ENCODE measurements at places on chromosomes 1 and 21.
A peak's percentile ranks its signal among the peaks of the same experiment; 100 is the strongest.

GRCh38 chr1:31912839-31913239, 25.3 kb downstream of the PTP4A2 start:
- DNase-seq: no peak

DNA sequence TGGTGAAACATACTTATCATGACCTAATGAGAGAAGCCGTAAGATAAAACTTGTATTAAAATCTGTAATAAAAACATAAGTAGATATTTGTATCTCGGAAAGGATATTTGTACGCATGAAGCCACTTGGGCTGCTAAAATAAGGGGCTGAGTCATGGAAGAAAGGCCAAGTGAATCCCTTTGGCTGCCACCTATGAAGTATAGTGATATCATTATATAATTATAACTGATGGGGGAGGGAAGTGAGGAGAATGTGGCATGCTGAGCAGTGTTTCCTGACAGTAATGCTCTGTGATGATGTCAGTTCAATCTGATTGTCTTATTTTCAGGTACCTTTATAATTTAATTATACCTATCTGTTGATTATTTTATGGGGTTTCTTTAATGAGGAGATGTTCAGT, 13.6 kb downstream of the RWDD3 start:
- no peak for DNase-seq

GRCh38 chr1:60068393-60069045, 5.1 kb downstream of the C1orf87 start:
- DNase-seq: peak; percentile 86

GRCh38 chr21:45200581-45201296, 87.0 kb downstream of the POFUT2 start:
- DNase-seq: no peak

DNA sequence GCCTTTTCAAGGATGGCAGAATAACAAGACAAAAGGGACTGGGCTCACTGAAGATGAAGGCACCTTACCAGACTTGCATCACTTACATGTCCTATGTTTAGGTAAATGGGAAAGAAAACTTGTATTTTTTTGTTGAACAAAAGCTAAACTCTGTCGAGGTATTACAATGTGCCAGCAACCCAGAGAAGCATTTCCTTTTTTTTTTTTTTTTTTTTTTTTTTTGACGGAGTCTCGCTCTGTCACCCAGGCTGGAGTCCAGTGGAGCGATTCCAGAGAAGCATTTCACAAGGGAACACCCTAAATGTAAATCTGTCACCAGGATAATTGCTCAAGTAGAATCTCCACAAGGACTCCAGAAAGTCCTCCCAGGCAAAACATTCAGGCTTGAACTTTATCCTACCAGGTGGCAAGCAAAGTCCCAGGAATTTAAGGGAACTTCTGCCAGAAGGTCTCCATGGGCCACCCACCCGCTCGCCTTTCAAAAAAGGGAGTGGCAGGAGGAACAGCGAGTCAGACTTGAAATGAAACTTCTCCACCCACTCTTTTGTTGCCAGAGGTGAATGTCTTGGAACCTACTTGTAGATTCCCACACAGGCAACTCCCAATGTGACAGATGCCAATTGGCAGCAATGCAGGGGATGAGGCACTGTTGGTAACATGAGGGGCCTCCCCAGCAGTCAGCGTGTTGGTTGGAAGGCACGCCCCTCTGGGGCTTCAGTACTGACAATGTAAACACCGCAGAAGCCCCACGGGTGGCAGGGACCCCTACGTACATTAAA, 125.0 kb downstream of the TIAM1 start:
- DNase-seq: peak; percentile 93

DNA sequence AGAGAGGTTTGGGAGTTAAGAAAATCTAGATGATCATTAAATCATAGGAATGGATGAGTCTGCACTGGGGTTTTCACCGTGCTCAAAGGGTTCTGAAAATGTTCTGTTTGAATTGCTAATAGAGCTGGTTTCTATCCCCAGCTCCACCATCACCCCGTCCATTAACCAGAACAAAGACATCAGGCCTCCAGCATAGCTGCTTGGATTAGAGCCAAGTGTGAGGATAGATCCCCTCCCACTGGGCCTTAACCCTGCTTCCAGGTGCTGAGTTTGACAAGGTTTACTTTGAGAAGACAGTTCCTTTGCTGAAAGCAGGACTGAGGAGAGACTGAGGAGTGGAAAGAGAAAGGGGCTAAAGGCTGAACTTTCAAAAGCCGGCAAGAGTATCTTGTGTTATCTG, 48.3 kb downstream of the MPZL1 start:
- no peak for DNase-seq

- DNase-seq: no peak
Observed at GRCh38 chr1:53115403-53116306, 26.8 kb downstream of the SLC1A7 start.

GRCh38 chr1:87592156-87592555, 263.5 kb downstream of the LMO4 start:
- no peak for DNase-seq

- DNase-seq: peak; percentile 17
Observed at GRCh38 chr1:177287270-177287669, 116.5 kb downstream of the BRINP2 start.

DNA sequence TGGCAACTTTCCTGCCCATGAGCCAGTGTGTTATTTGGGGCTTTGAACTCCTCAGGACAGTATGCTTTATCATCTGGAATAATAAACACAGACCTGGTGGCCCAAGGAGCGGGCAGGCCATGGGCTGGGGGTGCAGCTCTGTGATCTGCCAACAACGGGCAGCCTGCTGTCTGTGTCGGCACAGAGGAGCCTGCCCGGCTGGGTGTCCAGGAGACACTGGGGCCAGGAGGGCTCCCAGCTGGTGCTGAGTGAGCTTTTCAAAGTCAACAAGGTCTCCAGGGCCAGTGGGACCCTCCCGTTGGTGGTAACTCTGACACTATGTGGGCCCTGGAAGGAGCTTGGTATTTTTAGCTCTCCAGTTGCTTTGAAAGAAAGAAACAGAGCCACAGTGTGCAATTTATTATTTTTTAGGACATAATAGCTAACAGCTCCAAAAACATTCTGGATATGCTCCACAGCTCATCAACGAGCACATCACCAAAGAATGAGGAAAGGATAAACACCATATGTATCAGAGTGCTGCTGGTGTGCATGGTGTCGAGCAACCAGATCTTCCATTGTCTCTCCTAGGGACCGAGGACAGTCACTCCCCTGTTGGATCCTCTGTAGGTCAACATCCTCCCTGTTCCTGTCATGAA, 488.7 kb upstream of the USP24 start:
- DNase-seq: no peak

DNA sequence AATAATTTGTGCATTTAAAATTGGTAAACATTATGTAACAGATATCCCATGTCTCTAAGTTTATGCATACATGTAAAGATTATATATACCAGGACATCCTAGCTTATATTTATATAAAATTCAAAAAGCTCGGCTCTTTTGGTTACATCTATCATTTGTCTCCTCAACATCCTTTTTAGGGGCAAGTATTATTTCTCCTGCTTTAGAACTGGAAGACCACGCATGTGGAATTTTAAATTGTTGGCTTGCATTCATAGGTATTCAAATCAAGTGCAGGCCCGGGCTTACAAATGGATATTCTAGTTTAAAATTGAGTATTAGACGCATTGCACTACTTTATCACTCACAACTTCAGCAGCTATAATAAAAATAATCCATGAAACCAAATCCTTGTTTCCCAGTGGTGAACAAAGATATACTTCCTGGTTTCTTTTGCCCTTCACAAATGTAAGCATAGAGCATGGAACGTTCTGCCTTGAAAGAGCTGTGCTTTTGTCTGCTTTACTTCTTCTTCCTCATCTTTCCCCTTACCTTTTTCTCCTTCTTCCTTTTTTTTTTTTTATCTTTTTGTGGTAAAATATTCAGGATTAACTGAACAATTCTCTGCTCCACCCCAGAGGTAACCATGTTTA, 57.1 kb downstream of the DDAH1 start:
- DNase-seq: no peak

- DNase-seq: peak; percentile 48
Observed at GRCh38 chr1:217535601-217536377, 95.1 kb downstream of the GPATCH2 start.

DNA sequence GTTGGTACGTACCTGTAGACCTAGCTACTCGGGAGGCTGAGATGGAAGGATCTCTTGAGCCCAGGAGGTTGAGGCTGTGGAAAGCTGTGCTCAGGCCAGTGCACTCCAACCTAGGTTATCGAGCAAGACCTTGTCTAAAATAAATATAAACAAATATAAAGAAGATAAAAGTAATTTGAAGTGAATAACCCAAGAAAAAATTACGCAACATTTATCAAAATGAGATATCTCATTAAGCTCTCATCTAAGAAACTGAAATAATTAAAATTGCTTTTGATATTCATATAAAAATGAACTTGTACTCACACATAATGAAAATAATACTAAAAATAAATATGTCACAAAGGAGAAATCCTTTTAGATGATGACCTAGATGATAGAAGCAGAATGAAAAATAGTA, 647.1 kb upstream of the NCAM2 start:
- no peak for DNase-seq

DNA sequence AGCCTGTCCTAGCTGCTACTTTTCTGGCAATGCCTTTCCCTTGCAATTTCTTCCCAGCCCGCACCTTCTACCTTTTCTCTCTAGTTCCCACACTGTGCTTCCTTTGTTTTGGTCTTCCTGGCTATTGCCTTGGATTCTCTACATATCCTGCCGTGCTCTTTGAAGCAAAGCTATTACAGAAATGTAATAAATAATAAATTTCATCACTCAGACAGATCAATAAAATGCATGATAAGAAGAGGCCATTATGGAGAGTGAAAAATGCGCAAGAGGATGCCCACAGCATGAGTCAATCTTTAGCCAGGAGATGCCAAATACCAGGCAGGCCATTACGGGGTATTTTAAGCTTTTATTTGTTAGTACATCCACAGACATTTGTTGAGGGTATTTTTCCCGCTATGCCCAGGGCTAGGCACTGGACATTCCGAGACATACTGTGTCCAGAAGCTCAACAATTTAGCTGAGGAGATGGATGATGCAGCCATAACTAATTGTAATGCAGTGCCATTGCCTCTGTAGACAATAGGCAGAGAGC, 163.6 kb downstream of the ST6GALNAC3 start:
- no peak for DNase-seq

GRCh38 chr1:3375245-3375644, 79.2 kb upstream of the ARHGEF16 start:
- DNase-seq: no peak

GRCh38 chr1:55702064-55702463, 486.9 kb upstream of the USP24 start:
- DNase-seq: peak; percentile 57

DNA sequence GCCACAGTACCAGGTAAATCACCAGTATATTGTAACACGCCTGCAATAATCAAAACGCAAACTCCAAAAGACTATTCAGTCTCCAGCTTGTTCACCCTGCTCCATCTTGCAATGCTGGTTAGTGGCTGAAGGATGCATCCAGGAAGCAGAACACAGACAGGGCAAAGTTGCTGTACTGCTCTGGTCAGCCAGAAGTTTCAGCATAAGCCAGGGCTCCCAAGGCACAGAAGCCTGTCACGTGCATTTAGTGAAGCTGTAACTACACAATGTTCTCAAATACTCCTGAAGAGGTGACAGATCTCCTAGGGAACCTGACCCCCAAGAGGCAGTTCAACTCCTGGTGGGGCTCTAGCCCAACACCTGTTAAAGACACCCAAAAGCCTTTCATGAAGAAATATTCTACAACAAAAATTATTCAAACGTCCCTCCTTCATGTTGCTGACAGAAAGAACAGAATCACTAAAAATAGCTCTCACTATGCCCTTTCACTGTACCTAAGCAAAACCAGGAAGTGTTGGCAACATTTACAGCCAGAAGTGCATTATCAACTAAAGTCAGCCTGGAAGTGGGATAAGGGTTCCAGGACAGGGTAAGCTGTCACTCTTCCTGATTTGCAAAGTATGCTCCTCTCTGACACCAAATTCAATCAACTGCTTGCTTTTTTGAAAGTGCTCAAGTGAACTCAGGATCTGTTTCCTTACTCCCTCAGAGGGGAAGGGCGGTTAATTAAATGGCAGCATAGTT, 52.1 kb downstream of the SLC35D1 start:
- DNase-seq: no peak

DNA sequence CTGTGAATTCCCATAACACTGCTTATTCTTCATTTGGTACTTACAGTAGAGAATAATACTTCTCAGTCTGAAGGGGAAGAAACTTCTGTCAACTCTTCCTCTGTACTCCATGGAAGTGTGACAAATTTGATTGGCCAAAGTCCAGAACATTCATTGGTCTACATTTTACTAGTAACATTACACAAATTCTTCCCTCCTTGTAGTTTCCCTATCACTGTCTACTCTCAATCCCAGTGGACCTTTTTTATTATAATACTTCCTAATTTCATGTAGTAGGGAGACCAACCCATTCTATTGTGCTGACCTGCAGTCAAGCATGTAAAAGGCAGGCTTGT, 74.7 kb downstream of the ALG6 start:
- peak; percentile 30 for DNase-seq

- no peak for DNase-seq
Observed at GRCh38 chr1:63643517-63643916, 50.3 kb downstream of the PGM1 start.

DNA sequence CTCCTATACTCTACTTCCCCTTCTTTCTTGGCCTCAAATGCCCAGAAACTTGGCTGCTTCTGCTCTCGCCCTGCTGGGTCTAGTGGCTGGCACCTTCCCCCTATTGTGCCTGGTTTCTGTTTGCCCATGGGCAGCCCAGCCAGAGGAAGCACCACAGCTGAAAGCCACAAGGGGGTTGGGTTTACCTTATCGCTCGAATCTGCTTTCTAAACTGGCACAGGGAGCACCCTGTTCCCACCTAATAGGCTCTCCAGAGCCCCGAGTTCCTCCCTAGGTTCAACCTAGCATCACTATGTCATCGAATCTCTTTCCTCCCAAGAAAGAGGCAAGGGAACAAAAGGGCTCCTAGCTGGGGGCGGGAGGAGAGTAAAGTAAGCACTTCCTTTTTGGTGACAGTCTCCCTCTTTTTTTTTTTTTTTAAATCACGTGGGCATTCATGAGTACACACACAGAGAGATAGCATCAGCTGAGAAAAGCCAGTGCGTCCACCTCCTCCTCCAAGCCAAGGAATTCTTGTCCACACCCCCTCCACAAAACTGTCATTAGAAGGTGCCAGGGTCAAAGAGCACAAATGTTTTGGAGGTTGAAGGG, 72.8 kb downstream of the PLEKHA6 start:
- no peak for DNase-seq

DNA sequence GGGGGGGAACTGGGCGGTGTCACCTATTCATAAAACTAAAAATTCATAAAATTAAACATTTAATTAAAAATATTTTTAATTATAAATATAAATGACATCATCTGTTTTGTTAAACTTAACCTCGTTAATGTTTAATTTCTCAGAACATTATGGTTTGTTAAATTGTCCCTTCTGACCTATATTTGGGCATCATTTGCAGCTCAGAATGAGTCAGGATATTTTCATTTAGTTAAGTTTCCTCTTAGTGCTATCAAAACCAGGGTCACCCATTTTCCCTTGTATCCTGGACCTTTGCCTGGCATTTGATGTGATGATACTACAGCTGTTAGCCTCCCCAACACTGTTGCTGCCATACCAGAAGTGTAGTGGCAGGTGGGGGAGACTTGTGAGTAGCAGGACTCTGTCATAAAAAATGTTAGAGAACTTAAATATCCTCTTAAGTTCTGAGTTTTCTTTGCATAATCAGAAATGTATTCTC, 30.3 kb downstream of the TSNAX start:
- DNase-seq: no peak
